ENCODE measurements at places on chromosomes 6 and 20.

DNA sequence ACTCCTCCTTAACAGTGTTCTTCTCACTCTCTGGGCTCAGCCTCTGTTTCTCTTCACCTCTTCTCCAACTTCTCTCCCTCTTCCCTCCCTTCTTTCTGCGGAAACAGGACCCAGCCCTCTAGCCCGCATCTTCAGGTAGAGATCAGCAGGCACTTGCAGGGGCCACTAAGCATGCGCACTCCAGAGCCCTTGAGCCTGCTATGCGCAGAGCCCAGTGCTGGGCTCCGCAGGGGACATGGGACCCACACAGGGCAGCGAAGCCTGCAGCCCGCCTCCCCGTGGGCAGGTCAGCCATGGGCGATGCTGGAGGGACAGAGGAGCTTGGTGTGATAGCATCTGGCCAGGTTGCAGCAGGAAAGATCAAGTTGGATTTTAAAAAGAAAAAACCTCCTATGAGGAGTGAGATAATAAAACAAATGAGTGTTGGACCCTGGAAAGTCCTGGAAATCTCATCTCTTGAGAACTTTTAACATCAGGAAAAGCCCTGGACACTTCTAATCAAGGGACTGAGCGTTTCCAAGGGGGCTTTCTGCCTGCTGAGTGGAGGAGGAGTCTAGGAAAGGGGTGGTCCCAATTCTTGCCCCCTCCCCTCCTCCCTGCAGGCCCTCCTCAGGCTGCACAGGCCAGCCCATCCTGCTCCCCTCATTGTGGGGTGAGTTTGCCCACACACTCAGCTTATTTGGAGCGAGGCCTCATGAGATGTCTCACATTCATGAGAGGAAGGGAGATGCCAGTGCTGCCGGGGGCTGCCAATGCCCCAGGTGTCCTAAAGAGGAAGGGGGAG, 71.9 kb downstream of the MDGA1 start:
- no peak for DNase-seq

GRCh38 chr20:17502105-17502504, 29.1 kb downstream of the BFSP1 start:
- DNase-seq = no peak

DNA sequence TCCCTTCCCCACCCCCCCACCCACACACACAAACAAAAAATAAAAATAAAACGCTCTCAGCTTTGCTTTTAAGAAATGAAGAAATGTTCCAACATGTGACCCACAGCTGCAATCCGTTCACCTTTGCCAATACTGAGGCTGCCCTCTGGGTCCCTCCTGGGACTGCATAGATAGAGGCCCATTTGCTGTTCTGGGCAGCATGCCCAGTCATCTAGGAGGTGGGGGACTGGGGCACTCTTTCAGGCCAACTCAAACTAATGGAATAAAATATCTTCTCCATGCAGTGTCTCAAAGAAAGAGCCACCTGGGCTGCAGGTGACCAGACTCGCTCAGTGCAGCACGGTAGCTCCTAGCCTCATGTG, 79.9 kb downstream of the SLC22A3 start:
- DNase-seq = no peak

DNA sequence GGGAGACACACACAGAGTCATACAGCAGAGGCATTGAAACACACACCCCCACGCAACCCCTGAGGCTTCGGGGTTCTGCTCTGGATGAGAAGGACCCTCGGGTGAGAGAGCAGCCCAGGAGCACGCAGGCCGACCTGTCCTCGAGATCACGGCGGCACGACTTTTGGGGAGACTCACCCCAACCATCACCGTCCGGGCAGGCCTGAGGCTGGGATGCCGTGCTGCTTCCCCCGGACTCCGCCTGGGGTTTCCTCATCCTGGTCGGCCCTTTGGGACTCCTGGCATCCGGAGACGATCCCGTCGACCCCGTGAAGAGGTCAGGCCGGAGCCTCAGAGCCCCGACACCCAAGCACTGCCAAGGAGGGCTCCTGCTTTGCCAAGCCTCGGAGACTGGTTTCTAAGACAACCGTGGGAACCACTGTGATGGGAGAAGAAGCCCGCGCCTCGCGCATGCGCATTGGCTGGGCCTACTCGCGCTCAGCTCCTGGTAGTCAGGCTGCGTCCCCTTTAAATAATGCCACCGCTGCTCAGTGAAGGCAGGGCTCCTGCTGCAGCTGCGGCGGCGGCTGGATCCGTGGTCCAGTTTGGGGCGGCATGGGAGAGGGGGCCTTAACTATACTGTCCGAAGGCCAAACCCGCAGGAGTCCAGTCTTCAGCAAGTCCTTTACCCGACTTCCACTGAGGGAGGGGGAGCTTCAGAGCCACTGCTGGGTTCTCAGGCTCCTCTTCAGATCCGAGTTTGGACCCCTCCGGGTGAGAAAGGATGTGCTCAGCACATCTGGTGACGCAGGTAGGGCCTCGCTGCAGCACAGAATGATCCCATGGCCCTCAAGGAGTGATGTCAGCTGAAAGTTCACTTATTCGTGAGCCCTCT, 171.4 kb upstream of the ZNF337 start:
- peak; percentile 43 for DNase-seq

GRCh38 chr6:1700278-1700967, 90.7 kb downstream of the FOXC1 start:
- no peak for DNase-seq

- DNase-seq = no peak
These were observed 221.8 kb downstream of the FRK start for GRCh38 chr6:115838763-115839401.

- DNase-seq = no peak
These were observed 20.0 kb downstream of the KHDRBS2 start for GRCh38 chr6:62265906-62266525.

DNA sequence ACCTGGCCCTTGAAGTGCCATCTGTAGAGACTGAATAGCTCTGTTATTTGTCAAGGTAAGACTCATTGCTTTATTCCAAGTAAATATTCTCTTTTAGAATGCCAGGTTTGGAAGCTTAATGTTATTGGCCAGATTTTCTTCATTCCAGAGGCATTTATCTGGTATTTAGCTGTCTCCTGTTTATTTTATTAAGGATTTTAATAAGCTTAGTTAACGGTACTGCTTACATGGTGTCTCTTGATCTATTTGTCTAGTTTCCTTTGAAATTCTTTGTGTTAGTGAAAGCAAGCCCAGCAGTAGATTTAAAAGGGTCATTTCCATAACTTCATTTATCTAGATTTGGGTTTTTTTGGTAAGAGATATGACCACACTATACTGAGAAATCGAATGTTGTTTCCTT, 7.7 kb downstream of the RALY start:
- DNase-seq = no peak

- no peak for DNase-seq
These were observed 597.9 kb downstream of the EPM2A start for GRCh38 chr6:145137425-145137824.

Data from stimulated activated CD8-positive, alpha-beta memory T cell treated with anti-CD3 and anti-CD28 coated beads, Interleukin-15, amount 100 ng/mL, for 48 hours (primary cell).